ENCODE measurements at places on chromosomes 6 and 20.
A peak's percentile ranks its signal among the peaks of the same experiment; 100 is the strongest.

GRCh38 chr20:25065625-25066338 is 7.8 kb upstream of the ACSS1 start:
- peak; percentile 56 for DNase-seq

GRCh38 chr6:117167520-117168271 is 97.7 kb upstream of the VGLL2 start:
- DNase-seq = no peak

GRCh38 chr6:20279608-20280287 is 67.5 kb upstream of the MBOAT1 start:
- no peak for DNase-seq

DNA sequence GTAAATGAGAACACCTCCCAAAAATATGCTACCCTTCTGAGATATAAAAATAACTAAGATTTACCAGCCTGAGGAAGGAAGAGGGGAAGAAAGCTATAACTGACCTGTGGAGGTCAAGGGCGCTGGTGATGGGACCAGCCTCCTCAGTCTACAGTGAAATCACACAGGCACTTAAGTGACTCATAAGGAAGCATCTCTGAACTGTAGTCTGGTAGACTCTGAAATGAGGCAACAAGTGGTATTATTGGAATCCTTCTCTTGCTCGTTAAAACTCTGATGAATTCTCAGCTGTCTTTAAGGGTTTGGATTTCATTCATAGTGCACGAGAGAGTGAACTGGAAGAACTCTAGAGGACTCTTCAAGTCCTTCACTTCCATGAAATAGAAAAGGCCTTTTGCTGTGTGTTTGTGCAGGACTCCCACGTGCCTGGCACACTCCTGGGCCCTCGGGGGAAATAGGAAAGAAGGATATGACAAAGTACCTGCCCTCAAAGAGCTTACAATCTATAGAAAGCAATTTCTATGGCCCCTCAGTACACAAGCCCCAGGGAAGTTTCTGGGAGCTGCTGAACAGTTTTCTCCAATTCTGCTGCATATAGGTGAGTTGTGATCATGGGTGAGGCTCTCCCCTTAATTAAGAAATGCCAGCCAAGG is 231.8 kb upstream of the RREB1 start:
- no peak for DNase-seq

DNA sequence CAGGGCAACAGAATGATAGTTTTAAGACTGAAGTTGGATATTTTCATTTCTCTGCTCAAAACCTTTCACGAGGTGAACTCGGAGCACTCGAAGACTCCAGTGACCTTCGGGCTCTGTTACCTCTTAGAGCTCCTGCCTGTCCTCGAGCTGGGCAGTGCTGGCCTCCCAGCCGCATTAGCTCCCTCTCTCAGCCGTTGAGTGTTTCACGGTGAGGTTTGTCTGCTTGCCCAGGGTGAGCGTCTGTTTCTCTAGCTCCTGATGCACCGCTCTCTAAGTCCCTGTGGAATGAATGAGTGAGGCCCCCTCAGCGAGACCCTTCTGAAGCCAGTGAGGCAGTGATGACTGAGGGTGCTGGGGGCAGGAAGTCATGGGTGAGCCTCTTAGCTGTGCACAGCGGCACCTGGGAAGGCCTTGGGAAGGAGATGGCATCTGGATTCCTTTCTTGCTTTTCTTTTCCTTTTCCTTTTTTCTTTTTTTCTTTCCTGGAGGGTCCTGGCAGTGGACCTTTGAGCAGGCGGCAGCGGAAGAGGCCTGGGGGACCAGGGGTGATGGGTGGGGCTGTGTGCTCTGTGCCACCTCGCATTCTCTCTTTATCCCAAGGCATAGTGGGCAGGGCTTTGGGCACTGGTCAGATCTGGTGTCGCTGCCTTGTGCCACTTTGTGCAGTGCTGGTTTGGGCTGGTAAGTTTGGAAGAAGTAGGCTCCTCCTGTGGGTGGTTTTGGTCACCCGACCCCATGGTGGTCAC is 2.2 kb downstream of the PSMG4 start:
- DNase-seq = no peak

- no peak for DNase-seq
Measured at GRCh38 chr6:36822506-36823269, 16.6 kb downstream of the CPNE5 start.

DNA sequence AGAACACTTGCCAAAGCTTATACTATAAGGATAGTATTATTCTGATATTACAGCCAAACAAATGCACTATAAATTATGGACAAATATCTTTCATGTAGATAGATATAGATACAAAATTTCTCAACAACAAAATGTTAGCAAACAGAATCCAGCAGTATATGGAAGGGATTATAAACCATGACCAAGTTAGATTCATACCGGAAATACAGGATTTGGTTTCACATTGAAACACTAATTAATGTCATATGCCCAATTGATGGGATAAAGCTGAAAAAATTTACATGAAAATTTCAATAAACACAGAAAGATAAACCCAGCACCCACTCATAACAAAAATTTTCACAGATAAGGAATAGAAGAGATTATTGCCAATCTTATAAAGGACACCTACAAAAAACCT is 770.3 kb upstream of the SLC35B3 start:
- no peak for DNase-seq

DNA sequence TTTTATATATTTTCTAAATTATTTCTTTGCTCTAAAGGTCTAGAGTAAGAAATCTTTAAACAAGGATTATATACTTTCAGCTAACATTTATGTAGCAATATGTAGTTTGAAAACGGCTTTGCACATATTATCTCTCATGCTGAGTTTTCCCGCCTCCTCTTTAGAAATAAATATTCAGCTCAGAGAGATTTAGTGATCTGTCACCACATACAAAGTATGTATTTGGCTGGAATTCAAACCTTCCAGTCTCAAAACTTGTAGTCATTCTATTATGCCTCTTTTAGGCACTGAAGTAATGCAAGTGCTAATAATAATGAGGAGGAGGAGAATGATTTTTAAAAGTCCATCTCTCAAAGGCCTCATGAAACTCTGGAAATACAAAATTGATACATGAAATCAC is 525.0 kb downstream of the GRIK2 start:
- DNase-seq = no peak

GRCh38 chr6:149147195-149147594 is 170.3 kb upstream of the TAB2 start:
- DNase-seq = no peak

GRCh38 chr6:109877028-109878004 is 100.8 kb upstream of the GPR6 start:
- DNase-seq = no peak

DNA sequence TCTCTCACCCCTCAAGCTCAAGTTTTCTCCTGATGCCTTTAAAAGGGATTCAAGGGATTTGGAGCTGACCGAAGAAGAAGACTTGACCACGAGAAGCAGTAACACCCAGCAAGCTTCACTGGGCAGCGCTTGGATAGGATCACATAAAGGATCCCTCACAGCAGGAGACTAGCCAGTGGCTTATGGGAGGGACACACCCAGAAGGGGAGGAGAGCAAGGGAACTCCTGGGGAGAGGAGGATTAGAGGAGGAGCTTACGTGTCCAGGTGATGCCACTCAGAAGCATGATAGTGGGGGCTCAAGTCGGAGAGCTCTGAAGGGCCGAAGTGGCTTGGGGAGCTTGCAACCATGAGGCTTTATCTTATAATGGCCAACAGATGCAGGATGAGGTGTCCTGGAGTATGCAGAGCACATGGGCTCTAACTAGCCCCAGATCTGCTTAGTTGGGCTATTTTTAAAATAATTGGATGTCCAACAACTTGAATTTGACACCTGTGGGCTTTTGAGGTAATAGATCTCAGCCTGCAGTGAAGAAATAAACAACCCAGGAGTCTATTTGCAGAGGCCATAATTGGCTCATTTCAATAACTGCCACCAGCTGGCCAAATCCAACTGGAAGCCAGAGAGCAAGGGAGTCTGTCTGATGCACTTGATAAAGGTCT is 137.9 kb upstream of the EXOC2 start:
- DNase-seq = no peak

Data from T47D (cell line).